ENCODE measurements at places on chromosomes 7 and 10.

GRCh38 chr7:39133088-39133487, 155.4 kb downstream of the POU6F2 start:
- no peak for DNase-seq

DNA sequence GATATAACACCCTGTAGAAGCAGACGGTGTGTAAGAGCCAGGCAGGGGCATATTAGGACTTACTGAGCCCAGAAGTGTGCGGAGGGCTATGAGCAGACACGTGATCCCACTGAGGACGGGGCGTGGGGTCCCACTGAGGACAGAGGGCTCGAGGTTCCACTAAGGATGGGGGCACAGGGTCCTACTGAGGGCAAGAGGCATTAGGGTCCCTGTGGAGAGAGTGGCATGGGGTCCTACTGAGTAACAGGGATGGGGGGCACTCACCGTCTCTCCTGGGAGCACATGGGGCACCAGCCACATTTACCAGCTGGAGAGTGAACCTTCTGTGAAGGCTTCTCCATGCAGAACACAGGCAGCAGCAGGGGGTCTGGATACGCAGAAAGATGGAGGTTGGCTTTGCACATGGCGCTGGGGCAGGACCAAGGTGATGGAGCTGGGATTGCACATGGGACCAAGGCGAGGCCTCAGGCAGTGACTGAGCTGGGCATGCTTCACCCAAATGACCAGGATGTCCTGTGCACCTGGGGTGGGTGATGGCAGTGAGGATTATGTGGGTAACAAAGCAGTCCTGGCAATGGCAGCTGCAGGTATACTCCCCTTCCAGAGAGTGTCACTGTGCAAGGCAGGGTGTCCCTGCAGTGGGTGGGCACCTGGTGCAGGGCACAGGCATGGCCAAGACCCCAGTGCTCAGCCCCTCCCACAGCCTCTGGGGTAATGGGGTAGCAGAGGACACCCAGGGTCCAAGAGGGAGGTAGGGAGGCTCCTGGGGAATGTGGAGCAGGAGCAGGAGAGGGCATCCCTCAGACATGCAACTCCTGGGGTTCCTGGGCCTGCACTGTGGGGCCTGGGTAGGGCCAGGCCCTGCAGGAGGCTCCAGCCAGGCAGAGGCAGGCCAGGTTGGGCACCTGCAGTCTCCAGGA, 278.1 kb downstream of the TCERG1L start:
- no peak for DNase-seq

DNA sequence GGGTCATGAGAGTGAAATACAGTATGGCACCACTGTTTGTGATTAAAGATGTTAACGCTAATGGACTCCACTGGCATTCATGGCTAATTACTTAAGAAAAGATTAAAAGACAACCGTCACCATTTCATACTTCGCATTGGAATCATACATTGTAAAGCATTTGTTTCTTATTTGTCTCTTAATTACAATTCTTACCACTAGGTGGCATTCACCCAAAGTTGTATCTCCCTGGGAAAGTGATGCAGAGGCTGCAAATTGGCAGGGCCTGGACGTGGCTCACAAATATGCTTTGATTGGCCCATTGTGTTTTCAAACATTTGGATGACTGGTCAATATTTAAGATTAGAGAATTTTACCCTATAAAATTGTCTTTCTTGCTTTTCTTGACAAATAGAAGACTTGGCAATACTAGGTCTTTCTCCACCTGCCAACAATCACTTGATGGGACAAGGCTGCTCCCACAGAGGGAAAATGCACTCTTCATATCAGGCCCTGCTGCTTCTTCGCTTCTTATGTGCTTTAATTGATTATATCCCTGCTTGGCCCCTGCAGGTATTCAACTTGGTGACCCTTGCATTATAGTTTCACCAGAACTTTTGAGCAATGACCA, 72.1 kb upstream of the STARD3NL start:
- DNase-seq: no peak

GRCh38 chr10:70410608-70411007, 6.7 kb downstream of the EIF4EBP2 start:
- no peak for DNase-seq

DNA sequence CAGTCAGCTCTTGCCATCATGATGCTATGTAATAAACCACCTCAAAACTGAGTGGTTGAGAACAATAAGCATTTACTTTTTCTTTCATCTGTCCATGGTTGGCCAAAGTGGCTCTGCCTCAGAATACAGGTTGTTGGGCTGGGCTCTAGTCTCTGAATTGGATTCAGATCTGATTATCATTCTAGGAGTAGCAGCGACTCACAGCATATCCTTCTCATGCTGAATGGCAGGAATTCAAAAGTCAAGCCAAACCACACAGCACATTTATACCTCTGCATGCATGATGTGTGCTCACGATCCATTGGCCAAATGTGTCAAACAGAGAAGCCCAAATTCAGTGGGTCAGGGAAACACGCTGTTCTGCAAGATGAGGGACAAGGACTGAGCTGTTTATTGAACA, 13.6 kb upstream of the GALNT11 start:
- DNase-seq: no peak

DNA sequence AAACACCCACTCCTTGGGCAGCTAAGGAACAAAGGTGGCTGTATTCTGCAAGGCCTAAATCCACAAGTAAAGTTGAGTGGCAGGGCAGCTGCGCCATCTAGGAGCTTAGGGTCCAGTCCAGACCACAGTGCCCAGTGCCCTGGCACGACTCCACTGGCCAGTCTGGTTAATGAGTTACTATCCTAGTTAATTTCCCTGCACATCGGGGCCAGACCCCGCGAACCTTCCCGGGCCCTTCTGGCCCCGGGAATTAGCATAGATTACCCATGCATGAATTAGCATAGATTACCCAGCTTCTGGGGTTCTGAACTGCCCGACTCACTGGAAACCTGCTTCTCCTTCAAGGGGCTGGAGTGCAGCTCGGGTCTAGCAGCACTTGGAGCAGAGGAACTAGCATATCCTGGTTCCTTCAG, 3.2 kb upstream of the EMX2 start:
- no peak for DNase-seq

GRCh38 chr10:129521161-129522025, 54.4 kb downstream of the MGMT start:
- DNase-seq: no peak
